ENCODE measurements at places on chromosomes 2 and 18.

- peak; percentile 85 for DNase-seq
Measured at GRCh38 chr2:38581193-38582147, 21.3 kb downstream of the HNRNPLL start.

DNA sequence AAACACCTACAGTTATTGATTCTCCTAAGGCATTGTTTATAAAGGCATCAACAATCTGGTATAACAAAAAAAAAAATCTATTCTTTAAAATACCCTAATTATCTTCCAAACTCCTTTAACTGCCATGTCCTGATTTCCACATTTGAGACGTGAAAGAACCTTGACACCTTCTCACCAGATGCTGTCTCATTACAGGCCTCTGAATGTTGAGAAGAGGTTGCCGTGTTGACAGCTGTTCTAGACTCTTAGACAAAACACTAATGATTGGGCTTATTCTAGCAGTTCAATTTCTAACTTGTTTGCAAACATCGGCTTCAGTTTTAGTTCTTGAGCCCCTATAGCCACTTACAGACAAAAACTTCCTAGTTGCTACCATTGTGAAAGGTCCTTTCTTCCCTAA lies 988.8 kb downstream of the LRP1B start:
- DNase-seq = no peak

DNA sequence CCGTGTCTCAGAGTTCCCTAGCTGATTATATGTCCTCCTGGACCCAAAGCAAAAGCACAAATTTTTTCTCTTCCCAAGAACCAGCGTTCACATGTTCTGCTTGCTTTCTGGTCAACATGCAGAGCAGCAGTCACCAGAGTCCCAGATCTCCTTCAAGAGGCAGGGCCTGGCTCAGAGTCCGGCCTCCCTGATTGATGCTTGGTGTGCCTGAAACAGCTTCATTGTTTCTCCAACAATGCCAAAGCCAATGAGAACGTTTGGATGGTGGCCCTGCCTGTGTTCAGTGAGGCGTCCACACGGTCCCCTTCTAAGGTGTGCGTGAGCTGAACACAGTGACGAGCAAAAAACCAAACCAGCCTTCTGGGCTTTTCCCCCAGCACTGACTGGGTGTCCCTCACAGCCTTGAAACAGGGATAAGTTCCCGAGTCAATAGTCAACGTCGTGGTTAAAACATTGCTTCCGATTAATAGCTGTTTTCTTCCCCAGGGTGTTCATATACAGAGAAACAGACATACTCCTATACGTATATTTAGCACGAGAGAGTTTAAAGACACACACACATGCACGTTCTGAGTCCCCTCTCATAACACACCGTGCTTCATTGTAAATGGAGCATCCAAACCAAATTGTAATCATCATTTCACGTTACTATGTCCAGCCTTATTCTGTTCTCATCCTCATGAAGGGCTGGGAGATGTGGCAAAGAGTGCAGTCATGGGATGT lies 19.3 kb upstream of the POU3F3 start:
- DNase-seq = no peak

- DNase-seq = no peak
Measured at GRCh38 chr2:168490015-168490874, 34.2 kb downstream of the CERS6 start.

GRCh38 chr18:9950289-9951016 lies 36.6 kb downstream of the VAPA start:
- no peak for DNase-seq

- DNase-seq = peak; percentile 74
Measured at GRCh38 chr2:172085460-172086159, at the start of gene DLX1. Gene DLX1 (plus strand): TSS chr2:172085507. CDS start chr2:172085678, 171 bp downstream.

DNA sequence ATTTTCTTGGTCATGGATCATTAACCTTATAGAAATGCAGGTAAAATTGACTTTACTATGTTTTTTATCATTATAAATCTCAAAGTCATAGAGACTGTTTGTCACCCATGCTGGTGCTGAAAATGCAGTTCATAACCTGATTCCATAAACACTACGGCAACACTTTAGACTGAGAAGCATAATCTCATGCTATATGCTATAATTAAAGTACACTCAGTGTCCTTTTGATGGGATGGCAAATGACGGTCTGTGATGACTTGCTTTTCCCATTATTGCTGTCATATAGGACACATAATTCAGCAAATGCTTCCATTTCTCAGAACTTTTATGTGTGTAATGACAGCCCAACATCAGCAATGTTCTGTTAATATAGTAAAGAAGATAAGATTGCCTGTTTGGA lies 162.9 kb downstream of the CD226 start:
- no peak for DNase-seq

DNA sequence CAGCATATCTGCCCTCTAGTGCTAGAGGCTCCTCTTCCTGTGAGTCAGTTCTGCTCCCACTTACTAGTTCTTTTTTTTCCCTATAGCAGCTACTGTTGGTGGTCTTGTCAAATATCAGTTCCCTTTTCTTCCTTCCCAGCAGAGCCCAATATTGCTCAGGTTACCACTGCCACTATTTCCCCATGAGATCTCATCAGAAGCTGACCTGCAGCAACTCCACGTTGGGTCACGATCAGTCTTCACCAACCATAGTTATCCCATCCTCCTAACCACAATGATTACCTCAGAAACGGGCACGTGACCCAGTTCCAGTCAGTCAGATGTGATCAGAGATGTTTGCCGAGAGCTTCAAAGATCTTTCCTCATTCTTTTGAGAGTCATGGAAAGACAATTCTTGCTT lies 59.7 kb upstream of the CAPN13 start:
- DNase-seq = no peak
